ENCODE measurements at places on chromosomes 13 and 19.

- DNase-seq: no peak
These were observed 494.3 kb downstream of the FOXO1 start for GRCh38 chr13:40172149-40172591.

DNA sequence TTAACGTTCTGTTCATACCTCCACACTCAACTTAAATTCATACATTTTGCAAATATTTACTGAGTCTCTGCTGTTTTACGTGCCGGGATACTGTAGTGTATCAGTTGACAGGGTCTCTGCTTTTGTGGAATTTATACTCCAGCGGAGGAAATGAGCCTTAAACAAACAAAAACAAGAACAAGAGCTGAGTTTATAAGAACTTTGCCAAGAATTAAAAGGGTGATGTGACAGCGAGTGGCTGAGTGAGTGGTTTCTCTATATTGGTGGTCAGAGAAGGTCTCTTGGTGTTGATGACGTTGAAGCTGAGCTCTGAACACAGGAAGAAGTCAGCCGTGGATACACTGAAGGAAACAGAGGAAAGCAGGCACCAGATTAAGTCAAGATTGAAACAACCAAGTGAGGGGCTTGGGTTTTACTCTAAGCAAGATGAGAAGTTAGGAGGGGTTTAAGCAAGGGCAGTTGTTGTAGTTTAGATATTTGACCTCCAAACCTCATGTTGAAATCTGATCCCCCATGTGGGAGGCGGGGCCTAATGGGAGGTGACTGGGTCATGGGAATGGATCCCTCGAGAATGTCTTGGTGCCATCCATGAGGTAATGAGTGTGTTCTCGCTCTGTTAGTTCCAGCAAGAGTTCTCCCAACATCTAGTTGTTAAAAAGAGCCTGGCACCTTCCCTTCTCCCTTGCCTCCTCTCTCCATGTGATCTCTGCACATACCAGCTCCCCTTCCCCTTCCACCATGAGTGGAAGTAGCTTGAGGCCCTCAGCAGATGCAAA is 248.3 kb downstream of the DCLK1 start:
- no peak for DNase-seq

GRCh38 chr13:93767917-93768409 is 541.4 kb downstream of the GPC6 start:
- DNase-seq: no peak

DNA sequence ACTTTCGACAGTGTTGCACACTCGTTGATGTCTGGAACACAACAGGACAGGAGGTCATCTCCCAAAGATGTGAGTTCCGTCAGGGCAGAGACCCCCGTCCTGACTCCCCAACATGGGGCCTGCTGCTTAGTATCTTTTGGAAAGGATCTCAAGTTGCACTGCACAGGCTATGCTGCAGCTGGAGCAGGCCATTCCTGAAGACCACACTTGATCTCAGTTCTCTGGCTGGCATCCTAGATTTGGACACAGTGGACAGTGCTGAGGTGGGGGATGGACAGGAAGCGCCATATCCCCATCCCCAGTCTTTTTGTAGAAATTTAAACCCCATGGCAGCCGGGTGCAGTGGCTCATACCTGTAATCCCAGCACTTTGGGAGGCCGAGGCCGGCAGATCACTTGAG is 5.9 kb downstream of the ADGRE2 start:
- no peak for DNase-seq

DNA sequence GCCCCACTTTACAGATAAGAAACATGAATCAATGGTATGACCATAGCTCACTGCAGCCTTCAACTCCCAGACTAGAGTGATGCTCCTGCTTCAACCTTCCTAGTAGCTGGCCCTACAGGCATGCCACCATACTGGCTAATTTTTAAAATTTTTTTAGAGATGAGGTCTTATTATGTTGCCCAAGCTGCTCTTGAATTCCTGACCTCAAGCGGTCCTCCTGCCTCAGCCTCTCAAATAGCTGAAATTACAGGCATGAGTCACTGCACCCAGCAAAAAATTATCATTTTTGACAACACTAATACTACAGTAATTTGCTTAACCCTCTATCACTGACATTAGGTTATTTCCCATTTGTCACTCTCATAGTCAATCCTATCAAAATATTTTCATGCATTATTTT is 14.7 kb downstream of the CAB39L start:
- no peak for DNase-seq

- DNase-seq: no peak
These were observed 11.8 kb upstream of the ERFL start for GRCh38 chr19:41939861-41940730.

GRCh38 chr19:13722146-13722545 is 42.2 kb upstream of the MRI1 start:
- DNase-seq: no peak

Measured in stimulated activated CD8-positive, alpha-beta memory T cell treated with anti-CD3 and anti-CD28 coated beads, Interleukin-4, amount 100 ng/mL, for 4 hours (primary cell).